Upper lobe of left lung (tissue), 6 donors: ENCODE measurements at places on chromosomes 3 and 15.

- no peaks in the 10 kb centered on the region for H3K36me3 ChIP-seq
- peaks cover 56% of the 10 kb centered on the region for H3K4me1 ChIP-seq
- DNase-seq: peak; percentile 43
- H3K4me3 ChIP-seq: peak overlapping the region; percentile 86
- H3K27ac ChIP-seq: peak overlapping the region; percentile 77
Measured at GRCh38 chr3:37862903-37863815, 1.5 kb downstream of the CTDSPL start.

GRCh38 chr15:69373406-69373805 is 40.7 kb upstream of the KIF23 start:
- no peak overlapping the region for H3K4me3 ChIP-seq
- H3K36me3 ChIP-seq: no peaks in the 10 kb centered on the region
- no peaks in the 10 kb centered on the region for H3K27me3 ChIP-seq

- no peak overlapping the region for H3K4me3 ChIP-seq
- peaks cover 15% of the 10 kb centered on the region for H3K4me1 ChIP-seq
- H3K27ac ChIP-seq: no peak overlapping the region
- H3K27me3 ChIP-seq: no peaks in the 10 kb centered on the region
- no peaks in the 10 kb centered on the region for H3K36me3 ChIP-seq
- no peak for DNase-seq
Measured at GRCh38 chr3:55327131-55327920, 159.8 kb downstream of the WNT5A start.

- H3K4me1 ChIP-seq: no peaks in the 10 kb centered on the region
- DNase-seq: no peak
- no peaks in the 10 kb centered on the region for H3K36me3 ChIP-seq
- H3K27me3 ChIP-seq: no peaks in the 10 kb centered on the region
- H3K27ac ChIP-seq: no peak overlapping the region
- H3K4me3 ChIP-seq: no peak overlapping the region
Measured at GRCh38 chr3:25724948-25725645, 58.1 kb downstream of the NGLY1 start.

- H3K27ac ChIP-seq: no peak overlapping the region
- H3K4me1 ChIP-seq: peaks cover 15% of the 10 kb centered on the region
- no peaks in the 10 kb centered on the region for H3K27me3 ChIP-seq
- no peaks in the 10 kb centered on the region for H3K36me3 ChIP-seq
- no peak for DNase-seq
Measured at GRCh38 chr15:29668120-29668602, 154.1 kb downstream of the TJP1 start.

- H3K27me3 ChIP-seq: no peaks in the 10 kb centered on the region
- no peaks in the 10 kb centered on the region for H3K36me3 ChIP-seq
- H3K4me1 ChIP-seq: no peaks in the 10 kb centered on the region
- DNase-seq: no peak
- H3K27ac ChIP-seq: no peak overlapping the region
- H3K4me3 ChIP-seq: no peak overlapping the region
Measured at GRCh38 chr3:55369141-55369847, 117.8 kb downstream of the WNT5A start.

GRCh38 chr3:160665784-160666526 is 11.0 kb upstream of the ARL14 start:
- no peaks in the 10 kb centered on the region for H3K4me1 ChIP-seq
- no peaks in the 10 kb centered on the region for H3K36me3 ChIP-seq
- no peak overlapping the region for H3K27ac ChIP-seq
- no peak overlapping the region for H3K4me3 ChIP-seq
- no peak for DNase-seq

DNA sequence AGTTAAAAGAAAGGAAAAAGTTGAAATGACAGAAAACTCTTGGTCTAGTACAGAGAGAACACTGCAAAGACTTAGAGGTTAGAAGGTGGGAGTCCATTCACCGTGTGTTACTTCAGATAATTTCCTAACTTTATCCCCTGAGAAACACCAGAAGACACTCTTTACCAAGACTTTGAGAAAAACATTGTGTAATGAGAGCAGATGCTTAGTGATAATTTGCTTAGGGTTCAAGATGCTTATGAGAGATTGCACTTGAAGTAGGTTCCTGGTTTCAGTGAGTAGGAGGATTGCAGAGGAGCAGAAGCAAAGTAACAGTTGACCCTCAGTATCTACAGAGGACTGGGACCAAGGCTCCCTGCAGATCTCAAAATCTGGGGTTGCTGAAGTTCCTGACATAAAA is 594.1 kb downstream of the NR2F2 start:
- no peak overlapping the region for H3K27ac ChIP-seq
- no peaks in the 10 kb centered on the region for H3K36me3 ChIP-seq
- no peak for DNase-seq
- H3K27me3 ChIP-seq: no peaks in the 10 kb centered on the region
- H3K4me3 ChIP-seq: no peak overlapping the region

DNA sequence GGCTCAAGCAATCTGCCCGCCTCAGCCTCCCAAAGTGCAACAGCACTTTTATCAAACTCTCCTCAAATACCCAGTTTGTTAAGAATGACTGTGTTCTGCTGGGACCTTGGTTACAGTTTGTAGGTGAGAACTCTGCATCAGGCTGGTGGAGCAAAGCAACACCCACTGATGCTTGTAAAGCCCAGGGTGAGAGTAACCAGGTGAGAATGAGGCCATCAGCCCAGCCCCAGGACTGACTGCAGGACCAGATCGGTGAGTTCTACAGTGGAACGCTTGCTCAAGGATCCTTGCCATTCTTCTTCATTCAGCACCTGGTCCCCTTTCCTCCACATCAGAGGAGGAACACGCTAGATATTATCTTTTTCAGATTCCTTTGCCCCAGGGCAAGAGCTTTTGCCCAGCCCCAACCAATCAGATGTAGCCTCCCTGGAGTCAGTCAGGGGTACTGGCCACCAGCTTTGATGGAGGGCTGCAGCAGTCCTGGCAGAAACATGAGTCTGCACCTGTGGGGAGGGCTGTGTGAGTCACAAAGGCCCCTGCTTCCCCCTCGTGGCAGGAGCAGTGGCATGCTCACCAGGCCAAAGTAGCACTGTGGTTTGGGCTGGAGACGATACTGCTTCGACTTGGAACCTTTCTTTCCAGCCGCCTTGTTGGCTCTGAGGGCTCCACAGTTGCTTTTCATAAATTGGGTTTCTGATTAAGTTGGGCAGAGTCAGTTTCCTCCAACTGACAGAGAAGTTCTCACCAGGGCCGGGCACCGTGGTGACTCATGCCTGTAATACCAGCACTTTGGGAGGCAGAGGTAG is 3.5 kb upstream of the SHISA5 start:
- H3K4me3 ChIP-seq: no peak overlapping the region
- DNase-seq: no peak
- no peaks in the 10 kb centered on the region for H3K27me3 ChIP-seq
- no peaks in the 10 kb centered on the region for H3K36me3 ChIP-seq
- no peak overlapping the region for H3K27ac ChIP-seq
